ENCODE measurements at places on chromosomes 6 and 20. TPM values are rescaled to one million over a fixed set of nuclear protein-coding genes. Genes with fewer than 3 reads are reported as not detected.

- no peak for DNase-seq
Measured at GRCh38 chr6:44227148-44227793, 3.9 kb downstream of the SLC29A1 start.

DNA sequence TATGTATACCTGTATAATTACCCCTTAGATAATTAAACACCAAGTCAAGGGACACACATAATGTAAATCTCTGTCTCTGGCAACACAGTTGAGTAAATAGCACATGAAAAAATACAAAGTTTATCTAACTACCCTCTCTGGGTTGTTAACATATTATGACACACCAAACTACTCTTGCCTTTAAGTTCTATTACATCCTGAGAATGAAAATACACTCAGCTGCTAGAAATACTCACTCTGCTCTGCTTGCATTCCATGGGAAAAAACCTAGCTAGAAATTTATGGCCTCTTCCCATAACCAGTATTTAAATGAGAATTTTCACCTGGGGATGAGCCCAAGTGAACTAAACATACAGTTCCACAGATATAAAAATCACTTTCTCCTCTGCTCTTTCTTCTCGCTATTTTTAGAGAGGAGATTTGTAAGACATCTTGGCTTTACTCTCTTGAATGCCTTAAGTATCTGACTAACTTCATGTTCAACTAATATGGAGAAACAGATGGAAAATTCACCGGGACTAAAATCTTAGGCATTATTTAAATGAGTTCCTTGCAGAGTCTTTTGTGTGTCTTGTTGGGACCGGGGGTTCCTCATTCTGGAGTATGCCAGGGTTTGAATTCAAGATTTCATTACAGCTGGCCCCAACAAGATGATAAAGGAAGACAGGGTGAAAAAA lies 140.9 kb downstream of the GJA10 start:
- DNase-seq = no peak

- DNase-seq = no peak
Measured at GRCh38 chr20:11376420-11376819, 541.3 kb upstream of the BTBD3 start.

DNA sequence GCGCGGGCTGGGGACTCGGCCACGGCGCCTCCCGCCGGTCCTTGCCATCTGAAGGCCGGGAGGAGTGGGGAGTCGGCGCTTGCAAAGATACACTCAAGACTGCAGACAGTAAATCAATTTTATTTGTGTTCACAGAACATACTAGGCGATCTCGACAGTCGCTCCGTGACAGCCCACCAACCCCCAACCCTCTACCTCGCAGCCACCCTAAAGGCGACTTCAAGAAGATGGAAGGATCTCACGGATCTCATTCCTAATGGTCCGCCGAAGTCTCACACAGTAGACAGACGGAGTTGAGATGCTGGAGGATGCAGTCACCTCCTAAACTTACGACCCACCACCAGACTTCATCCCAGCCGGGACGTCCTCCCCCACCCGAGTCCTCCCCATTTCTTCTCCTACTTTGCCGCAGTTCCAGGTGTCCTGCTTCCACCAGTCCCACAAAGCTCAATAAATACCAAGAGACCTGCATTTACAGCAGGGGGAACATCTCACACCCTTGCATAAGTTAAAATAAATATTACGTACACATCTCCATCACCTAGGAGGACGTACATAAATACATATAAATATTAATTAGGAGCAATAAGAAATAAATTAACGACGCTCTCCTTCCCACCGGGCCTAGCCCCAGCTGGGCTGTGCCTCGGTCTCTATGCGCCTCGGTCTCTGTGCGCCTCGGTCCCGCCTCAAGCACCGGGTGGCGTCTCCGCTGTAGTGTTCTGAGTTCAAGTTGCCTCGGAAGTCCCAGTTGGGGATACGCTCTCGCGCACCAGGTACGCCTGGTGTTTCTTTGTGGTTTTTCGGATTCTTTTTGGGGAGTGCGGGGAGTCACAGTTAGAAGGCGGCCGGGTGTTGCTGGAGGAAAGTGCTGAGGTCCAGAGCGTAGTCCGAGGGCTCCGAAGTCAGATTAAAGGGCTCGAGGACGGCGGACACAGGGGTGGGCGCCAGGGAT lies 889 bp upstream of the FLOT1 start:
- DNase-seq = no peak

GRCh38 chr6:77464495-77464867 lies 1.2 kb upstream of the HTR1B start:
- DNase-seq = no peak

DNA sequence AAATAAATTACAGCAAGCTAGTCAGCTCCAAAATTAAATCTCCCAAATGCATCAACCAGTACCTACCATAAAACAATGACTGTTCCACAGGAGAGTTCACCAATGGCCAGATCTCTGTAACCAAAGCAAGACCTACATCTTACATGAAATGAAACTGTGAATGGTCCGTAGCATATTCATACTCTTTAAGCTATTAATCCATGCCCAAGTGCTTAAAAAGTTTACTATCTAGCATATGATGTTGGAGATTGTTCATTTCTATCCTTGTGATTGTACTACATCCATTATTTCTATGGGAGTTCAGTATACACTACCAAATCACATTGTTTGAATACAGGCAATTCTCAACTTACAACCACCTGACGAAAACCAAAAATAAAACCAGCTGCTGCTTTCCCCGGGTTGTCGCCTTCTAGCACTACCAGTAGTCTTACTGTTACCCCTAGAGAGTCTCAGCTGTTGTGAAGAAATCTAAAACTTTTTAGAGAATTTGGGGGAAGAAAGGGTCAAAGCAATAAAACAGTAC lies 38.0 kb downstream of the HIVEP2 start:
- no peak for DNase-seq

- DNase-seq = no peak
Measured at GRCh38 chr20:53222416-53222815, 250.3 kb downstream of the TSHZ2 start.

GRCh38 chr20:4929686-4930397 lies 71.5 kb downstream of the SLC23A2 start:
- DNase-seq = no peak

BPI gene
- not detected for total RNA-seq

ZC2HC1B gene
- not detected for total RNA-seq

GRCh38 chr6:34300332-34300751 lies 51.5 kb upstream of the SMIM29 start:
- no peak for DNase-seq

DNAH8 gene
- total RNA-seq = not detected

DNA sequence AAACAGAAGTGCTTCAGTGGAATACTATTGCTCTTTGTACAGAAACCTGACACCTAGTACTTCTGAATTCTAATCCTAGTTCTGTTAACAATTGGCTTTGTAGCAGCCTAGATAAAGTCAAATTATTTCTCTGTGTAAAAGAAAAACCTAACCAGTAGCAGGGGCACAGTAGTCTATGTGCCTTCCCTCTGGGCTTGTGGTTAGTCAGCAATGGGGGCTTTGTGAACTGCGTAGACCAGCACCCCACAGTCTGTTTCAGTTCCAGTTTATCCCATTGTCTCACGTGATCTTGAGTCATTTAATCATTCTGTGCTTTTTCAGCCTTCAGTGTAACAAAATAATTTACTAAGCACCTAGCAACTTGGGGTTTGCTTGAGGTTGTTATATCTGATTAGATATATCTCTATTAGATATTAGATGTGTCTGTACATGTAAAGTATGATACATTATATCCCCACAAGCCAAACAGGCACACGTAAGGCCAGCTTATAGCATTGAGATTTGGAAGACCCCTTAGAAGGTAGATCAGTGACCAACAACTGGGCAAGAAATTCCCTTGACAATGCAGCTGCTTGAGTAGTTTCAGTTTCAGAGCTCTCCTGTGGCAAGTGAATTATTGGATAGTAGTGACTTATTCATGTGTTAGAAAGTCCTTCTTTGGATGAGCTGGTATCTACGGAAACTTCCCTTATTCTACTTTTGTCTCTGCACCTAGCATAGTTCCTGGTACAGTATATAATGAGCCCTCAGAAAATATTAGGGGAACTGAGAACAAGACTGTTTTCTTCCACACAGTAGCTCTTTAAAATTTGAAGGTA lies 27.9 kb upstream of the CCR6 start:
- no peak for DNase-seq

ADGRG6 gene
- 259 TPM for total RNA-seq

TENT5A gene
- 1.7 TPM for total RNA-seq

KCNK15 gene
- total RNA-seq = 7.4 TPM

- DNase-seq = no peak
Measured at GRCh38 chr6:109478222-109478805, 4.7 kb downstream of the ZBTB24 start.

DNA sequence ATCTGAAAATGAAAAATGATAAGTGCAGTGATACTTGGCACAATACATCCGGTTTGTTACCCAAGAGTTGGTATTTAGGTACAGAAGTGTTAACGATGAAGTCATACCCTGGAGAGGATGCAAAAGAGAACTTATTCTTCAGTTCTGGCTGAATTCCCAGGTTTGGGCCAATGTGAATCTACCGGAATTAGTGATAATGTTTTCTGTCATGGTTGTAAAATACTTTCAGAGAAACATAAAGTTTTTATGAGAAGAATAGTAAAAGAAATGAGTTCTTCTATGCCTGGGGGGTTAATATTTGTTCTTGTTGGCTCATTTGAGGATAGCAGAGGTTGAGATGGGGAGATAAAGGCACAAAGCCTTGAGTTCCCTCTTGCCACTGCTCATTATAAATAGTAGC lies 509.9 kb upstream of the POU3F2 start:
- DNase-seq = no peak

GRCh38 chr6:128400875-128401274 lies 119.5 kb downstream of the PTPRK start:
- DNase-seq = no peak

FOXF2 gene
- 12.7 TPM for total RNA-seq

DNA sequence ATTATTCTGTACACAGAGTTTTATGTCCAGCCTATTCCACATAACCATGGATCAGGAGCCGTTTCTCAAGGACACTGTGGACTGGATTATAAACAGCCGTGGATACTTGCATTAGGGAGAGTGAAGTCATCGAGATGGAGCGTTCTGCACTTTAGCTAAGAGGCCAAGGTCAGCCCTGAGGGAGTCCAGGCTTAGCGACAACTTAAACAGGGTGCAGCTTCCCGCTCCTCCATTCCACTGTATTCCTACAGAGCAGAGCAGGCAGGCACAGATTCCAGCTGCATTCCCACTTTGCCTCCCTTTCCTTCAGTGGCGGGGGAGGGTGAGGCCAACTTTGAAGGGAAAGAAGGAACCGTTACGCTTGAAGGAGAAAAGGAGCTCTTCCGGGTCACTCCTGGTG lies 59.5 kb downstream of the RAMACL start:
- DNase-seq = no peak

DNA sequence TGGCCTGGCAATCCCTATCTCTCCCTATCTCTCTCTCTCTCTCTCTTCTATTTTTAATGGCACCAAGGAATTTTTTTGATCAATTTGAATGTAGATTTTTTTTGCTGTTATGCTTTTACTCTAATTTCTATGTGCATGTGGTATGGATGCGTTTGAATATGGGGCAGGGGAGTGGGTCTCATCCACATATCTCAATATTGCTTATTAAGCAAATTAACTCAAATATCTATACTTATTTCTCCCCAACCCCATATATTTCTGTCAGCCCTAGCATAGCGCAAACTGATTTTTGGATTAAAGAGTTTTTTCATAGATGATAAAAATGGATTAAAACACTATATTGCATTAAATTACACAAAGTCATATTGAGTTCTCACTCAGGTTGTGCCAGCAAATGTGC lies 210.2 kb downstream of the KHDRBS2 start:
- no peak for DNase-seq

- DNase-seq = no peak
Measured at GRCh38 chr6:14585689-14586088, 468.1 kb downstream of the CD83 start.

ADTRP gene
- total RNA-seq = not detected

PRRT1 gene
- 1.3 TPM for total RNA-seq

DNA sequence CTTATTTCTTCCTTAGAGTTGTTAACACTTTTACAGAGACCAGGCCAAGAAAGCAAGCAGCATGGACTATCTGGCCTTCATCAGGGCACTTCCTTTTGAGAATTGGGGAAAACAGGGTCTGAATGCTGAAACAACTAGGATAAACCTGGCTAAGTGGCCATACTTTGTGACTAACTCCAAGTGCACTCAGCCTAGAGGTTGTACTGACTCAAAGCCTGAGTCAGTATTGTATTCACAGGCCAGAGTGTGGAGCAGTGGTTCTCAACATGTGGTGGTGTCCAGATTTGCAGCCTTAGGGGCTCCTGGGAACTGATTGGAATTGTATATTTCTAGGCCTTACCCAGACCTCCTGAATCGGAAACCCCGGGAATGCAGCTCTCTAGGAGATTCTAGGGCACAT lies 20.1 kb downstream of the SEC23B start:
- no peak for DNase-seq

EDN1 gene
- total RNA-seq = 15.1 TPM

ZNF217 gene
- total RNA-seq = 210 TPM

- no peak for DNase-seq
Measured at GRCh38 chr20:18702736-18703135, 110.8 kb upstream of the SCP2D1 start.

DNA sequence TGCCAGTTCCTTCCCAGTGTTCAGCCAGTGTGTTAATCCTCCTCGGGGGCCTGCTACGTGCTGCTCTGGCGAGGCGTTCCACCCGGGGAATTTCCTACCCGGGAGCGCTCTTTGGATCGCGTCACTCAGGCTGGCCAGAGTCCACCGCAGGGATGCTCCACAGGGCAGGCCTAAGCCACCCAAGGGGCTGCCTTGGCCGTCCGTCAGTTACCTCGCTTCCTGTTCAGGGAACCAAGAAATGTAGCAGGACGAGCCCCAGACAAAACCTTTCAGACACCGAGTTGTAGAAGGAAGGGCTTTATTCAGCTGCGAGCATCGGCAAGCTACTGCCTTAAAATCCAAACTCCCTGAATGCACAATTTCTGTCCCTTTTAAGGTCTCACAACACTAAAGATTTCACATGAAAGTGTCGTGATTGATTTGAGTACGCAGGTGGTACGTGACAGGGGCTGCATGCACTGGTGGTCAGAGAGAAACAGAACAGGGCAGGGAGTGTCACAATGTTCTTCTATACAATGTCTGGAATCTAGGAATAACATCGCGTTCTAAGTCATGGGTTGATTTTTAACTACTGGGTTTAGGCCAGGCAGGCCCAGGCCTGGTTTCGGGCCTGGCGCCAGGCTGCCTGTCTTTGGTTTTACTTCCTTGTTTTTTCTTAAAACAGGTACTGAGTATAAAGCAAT lies 15.7 kb upstream of the POU5F1 start:
- DNase-seq = no peak

Data from Panc1 (cell line).